NCI-H146 (cell line): ENCODE measurements at places on chromosomes 1 and 21.

- DNase-seq, result no peak
These were observed 149.1 kb downstream of the ZNF281 start for GRCh38 chr1:200260597-200261335.

GRCh38 chr1:112298558-112298957 lies 97.5 kb upstream of the CTTNBP2NL start:
- DNase-seq, result peak; percentile 70

DNA sequence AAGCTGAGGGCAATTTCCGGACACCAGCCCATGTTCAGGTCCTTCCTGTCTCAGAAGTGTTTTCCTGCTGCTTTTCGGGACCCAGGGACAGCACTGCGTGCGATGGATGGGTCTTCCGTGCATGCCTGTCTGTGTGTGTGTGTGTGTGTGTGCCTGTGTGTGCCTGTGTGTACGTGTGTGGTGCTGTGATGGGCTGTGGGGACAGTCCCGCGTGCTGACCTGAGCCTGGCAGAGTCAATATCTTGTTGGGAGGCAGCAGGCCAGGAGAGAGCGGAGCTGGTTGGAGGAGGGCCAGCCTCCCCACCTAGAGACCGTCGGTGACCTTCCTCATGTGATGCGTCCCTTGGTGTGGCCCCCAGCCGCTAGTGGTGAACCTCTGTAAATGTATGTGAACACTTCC lies 13.7 kb downstream of the SKI start:
- no peak for DNase-seq

- DNase-seq, result no peak
These were observed 47.6 kb downstream of the ADARB1 start for GRCh38 chr21:45122030-45122429.

DNA sequence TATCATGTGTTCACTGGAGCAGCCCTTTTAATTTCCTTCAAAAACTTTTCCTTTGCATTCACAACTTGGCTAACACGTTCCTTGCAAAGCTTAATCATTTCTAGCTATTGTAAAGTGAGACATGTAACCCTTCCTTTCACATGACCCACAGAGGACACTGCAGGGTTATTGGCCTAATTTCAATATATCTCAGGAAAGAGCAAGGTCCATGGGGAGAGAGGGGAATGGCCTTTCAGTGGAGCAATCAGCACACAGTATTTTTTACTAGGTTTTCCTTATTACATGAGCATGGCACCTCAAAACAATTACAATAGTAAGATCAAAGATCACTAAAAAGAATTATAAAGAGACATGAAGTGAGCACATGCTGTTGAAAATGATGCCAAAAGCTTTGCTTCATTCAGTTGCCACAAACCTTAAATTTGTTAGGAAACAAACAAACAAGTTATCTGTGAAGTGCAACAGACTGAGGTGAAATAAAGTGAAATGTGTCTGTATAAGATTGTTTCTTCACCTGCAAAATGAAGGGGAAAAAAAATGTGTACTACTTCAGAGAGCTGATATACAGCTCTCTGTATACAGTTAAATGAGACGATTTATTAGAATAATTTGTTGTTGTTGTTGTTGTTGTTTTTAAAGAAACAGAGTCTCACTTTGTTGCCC lies 61.5 kb downstream of the EIF4G3 start:
- DNase-seq, result no peak

- DNase-seq, result no peak
These were observed 137.1 kb downstream of the CAMTA1 start for GRCh38 chr1:6922096-6922931.

GRCh38 chr21:44766818-44767354 lies 34.7 kb downstream of the UBE2G2 start:
- no peak for DNase-seq

DNA sequence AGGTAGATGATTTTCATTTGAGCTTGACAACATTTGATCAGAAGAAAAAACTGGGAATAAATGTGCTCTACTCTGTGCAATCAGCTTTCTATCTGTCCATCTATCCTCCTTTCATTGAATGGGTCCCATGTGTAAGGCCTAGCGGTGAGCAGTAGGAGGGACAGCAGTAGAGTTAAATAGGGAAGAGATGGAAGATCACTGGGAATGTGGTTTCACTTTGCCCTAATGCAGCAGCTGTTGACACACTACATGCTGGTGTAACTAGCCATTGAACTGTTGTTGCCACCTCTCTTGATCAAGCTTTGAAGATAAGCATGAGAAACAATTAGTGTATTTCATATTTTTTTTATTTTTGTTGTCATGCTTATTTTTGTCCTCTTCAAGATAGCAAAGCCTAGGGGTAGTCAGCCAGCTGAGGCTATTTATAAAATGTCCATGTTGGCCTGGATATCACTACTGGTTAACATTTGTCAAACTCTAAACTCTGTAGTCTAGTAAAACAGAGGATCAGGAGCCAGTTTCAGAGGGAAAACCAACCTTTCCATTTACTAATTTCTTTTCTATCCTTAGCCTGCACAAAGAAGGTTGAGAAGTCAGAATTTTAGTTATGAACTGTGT lies 41.9 kb downstream of the CACNA1E start:
- DNase-seq, result no peak

DNA sequence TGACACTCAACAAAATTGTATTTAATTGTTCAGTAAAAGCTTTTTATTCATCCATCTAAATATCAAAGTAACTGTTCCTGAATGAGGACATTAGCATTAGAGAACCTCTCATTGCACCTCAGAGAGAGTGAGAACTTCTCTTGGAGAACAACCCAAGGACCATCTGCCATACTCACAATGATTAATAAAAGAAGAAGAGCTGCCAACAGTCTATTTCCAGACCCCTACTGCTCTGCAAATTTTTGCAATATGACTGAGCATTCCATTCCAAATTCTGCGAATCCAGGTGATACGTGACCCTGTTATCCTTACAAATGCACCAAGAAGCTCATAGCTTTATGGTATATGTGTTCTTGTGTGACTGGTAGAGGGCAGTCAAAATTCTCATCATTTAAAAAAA lies 422.5 kb downstream of the NEGR1 start:
- no peak for DNase-seq

- DNase-seq, result no peak
These were observed 10.1 kb upstream of the LRRC38 start for GRCh38 chr1:13523780-13524477.

GRCh38 chr1:230057681-230058565 lies 9.1 kb upstream of the GALNT2 start:
- no peak for DNase-seq

DNA sequence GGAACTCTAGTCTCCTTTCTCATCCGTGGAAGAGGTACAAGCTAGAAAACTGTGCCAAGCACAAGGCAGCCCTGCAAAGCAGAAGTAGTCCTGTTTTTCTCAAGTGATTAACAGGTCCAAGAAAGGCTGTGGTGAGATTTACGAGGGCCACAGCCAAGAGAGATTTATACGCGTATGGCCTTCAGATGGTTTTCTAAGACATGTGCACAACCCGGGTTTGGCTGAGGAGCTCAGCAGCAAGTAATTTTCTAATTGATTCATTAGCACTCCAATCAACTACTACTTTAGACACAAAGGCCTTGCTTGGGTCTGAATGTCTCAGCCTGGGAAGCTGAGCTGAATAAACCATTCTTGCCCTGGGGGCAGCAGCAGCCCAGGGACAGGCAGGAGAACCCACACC lies 55.8 kb downstream of the SSBP3 start:
- DNase-seq, result no peak

GRCh38 chr1:116390195-116390594 lies 17.2 kb downstream of the ATP1A1 start:
- DNase-seq, result no peak

- no peak for DNase-seq
These were observed 43.7 kb downstream of the COL6A1 start for GRCh38 chr21:46025113-46025770.

- peak; percentile 67 for DNase-seq
These were observed 35.7 kb downstream of the ZBTB8B start for GRCh38 chr1:32500387-32501209.

DNA sequence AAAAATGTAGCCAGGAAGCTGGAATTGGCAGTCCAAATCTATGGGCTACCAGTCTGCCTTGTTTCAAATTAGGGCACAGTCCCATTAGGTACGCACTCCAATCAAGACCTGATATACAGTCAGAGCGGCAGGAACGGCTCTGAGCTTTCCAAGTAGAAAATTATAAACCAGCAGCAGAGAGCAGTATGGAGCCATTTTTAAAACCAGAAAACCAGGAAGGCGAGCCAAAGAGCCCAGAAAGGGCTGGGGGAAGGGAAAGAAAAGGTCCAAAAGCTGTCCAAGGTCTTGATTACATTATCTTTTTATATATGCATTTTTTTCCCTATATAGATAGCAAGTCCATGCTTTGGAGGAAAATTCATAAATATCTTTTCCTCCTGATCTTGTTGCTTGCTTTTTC lies 719.0 kb downstream of the RWDD3 start:
- peak; percentile 26 for DNase-seq

DNA sequence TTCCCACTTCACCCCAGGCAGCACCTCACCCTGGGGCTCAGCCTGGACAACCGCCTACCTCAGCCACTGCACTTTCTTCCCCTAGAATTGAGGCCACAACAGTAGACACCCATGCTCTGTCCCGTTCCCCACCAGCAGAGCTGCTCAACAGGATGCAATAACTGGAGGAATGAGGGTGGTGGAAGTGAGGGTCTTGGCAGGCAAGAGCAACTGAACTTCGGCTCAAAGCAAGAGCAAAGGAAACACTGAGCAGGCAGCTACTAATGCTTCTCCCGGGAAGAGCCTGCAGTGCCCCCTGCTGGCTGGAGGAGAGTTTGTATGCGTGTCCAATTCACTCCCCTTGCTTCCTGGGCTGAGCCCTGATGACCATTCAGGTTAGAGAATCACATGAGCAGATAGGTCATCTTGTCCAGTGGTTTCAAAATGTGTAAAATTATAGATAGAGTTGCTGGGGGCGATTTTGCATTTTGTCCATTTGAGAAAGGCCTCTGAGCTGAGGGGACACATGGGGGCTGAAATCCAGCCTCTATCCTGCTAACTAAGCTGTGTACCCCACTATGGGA lies 13.9 kb downstream of the NT5C1A start:
- peak; percentile 64 for DNase-seq

GRCh38 chr1:53139951-53140361 lies 2.5 kb downstream of the SLC1A7 start:
- no peak for DNase-seq

GRCh38 chr1:150826299-150826698 lies 18.2 kb upstream of the CTSK start:
- DNase-seq, result no peak

- DNase-seq, result no peak
These were observed 497 bp upstream of the C1orf115 start for GRCh38 chr1:220689666-220690065.

DNA sequence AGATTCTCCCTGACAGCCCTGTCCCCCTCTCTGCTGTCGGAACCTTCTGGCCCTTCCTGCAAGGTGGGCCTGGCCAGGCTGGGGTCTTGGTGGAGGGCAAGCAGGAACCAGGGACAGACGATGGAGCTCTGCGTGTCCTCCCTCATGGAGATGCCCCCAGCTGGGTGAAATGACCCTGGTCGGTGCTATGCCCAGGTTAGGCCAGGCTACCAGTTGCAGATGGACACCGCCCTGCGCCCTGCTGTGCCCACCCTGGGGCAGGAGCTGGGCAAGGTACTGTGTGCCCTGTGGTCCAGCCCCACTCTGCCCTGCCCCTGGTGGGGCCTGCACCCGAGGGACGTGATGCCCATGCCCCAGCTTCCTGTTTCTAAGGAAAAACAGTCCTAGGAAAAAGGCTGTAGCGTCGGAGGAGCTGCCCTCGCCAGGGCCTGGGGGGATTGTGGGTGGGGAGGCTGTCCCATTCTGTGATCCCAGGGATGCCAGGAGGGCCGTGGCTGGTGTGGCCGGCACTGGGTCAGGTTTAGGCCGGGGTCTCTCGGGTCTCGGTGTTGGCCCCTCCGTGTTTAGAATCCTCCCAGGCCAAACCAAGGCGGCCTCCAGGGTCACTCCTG lies 77.6 kb downstream of the MORN1 start:
- DNase-seq, result no peak

GRCh38 chr1:201772178-201772577 lies 56.8 kb upstream of the IPO9 start:
- DNase-seq, result no peak

DNA sequence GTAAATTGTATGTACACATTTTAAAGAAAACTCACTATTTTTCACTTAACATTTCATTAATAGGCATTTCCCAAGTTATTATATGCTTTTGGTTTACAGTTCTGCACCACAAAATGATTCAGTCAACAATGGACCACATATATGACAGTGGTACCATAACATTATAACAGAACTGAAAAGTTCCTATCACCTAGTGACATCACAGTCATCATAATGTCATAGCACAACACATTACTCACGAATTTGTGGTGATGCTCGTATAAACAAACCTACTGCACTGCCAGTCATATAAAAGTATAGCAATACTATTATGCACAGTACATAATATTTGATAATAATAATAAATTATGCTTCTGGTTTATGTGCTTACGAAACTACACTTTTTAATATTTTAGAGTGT lies 30.9 kb downstream of the DNAI4 start:
- DNase-seq, result no peak

- no peak for DNase-seq
These were observed 8.6 kb upstream of the RCAN1 start for GRCh38 chr21:34623516-34623915.

- DNase-seq, result peak; percentile 21
These were observed 28.9 kb upstream of the HPDL start for GRCh38 chr1:45297666-45298356.

- no peak for DNase-seq
These were observed 766 bp downstream of the AGO4 start for GRCh38 chr1:35808450-35809113.

DNA sequence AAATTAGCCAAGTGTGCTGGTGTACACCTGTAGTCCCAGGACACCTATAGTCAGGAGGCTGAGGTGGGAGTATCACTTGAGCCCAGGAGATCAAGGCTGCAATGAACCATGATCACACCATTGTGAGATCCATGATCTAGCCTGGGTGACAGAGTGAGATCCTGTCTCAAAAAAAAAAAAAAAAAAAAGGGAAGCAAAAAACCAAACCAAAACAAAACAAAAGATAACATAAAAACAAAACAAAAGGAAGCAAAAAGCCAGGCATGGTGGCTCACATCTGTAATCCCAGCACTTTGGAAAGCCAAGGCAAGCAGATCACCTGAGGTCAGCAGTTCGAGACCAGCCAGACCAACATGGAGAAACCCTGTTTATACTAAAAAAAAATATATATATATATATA lies 9.4 kb upstream of the AKR1A1 start:
- no peak for DNase-seq

GRCh38 chr1:211260141-211261107 lies 1.3 kb downstream of the RCOR3 start:
- DNase-seq, result peak; percentile 82

GRCh38 chr1:10610901-10611600 lies 136.3 kb downstream of the PEX14 start:
- DNase-seq, result no peak

DNA sequence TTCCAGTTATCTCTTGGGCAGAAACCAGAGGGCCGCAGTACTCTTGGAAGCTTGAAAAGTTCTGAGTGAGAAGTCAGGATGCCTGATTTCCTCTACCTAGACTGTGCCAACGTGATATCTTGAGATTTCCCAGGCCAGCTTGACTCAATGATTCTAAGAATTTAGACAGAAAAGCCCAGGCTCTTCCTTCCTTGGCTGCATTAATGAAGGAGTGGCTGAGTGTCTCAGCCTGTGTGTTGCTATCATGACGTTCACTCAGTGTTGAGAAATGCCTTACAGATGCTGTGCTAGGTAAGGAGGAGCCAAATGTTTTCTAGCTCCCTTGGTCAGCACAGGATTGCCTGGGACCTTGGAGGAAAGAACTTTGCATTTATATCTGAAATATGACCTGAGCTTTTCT lies 454.1 kb upstream of the USP24 start:
- DNase-seq, result no peak

- no peak for DNase-seq
These were observed 60.4 kb upstream of the GJA5 start for GRCh38 chr1:147820761-147821297.
